ENCODE measurements at places on chromosomes 13 and 19.

DNA sequence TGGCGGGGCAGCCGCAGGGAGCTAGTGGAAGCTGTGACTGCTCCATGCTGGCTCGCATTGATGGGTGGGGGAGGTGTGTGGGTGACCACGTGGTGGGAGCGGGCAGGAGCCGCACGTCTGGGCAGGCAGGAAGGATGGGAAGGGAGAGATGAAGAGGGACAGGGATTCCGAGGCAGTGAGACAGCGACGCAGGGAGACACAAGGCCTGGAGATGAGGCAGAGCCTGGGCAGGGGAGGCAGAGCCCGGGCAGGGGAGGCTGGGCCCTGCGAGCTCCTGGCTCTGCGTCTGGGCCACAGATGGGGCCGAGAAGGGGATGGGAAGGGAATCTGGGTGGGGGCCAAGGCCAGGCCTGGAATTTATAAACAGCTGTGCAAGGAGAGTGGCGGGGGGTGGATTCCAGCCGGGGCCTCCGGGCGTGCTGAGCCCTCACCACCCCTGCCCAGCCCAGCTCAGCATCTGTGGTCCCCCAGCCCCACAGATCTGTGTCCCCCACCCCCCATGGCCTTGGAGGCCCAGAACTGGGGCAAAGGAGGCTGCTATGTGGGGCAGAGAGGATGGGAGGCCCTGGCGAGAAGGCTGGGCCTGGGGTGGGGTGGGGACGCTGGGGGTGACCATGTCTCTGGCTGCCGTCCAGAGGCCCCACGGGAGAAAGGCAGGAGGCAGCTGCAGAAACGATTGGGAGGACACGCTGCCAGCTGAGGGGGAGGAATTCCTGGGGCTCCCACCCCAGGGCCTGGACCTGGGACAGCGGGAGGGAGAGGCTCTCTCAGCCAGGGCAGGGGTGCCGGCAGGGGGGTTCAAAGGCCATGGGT, 6.0 kb downstream of the EHD2 start:
- DNase-seq: peak; percentile 48

GRCh38 chr19:17944301-17944700, 11.5 kb downstream of the CCDC124 start:
- peak; percentile 66 for DNase-seq

DNA sequence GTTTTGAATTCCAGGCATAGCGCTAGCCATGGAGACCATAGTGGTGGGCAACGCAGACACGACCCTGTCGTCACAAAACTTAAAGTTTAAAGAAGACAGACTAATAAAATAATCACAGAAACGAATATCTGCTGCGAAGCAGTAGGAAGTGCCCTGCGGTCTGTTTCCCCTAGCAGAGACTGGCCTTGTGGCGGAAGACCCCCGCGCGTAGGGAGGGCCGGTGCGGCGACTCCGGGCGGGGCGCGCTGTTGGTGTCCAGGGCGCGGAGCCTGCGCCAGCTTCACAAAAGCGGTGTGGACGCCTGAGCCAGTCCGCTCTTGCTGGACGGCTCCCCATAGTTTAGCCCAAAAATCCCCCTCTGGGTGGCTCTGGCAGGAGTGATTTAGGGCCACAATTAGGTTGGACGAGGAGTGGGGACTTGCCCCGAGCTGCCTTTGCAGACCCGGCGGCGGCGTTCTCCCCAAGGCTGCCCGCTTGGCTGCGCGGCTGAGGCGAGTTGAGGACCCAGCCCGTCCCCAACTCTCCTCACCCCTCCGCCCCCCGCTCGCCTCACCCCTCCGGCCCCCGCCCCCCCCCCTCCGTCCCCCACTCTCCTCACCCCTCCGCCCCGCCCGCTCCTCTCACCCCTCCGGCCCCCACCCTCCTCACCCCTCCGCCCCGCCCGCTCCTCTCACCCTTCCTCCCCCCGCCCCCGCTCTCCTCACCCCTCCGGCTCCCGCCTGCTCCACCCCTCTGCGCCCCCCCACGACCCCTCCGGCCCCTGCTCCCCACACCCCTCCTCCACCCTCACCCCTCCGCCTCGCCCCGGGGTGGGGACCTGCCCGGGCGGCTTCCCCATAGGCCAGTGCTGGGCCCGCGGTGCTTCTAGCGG, 14.2 kb upstream of the LATS2 start:
- DNase-seq: no peak

DNA sequence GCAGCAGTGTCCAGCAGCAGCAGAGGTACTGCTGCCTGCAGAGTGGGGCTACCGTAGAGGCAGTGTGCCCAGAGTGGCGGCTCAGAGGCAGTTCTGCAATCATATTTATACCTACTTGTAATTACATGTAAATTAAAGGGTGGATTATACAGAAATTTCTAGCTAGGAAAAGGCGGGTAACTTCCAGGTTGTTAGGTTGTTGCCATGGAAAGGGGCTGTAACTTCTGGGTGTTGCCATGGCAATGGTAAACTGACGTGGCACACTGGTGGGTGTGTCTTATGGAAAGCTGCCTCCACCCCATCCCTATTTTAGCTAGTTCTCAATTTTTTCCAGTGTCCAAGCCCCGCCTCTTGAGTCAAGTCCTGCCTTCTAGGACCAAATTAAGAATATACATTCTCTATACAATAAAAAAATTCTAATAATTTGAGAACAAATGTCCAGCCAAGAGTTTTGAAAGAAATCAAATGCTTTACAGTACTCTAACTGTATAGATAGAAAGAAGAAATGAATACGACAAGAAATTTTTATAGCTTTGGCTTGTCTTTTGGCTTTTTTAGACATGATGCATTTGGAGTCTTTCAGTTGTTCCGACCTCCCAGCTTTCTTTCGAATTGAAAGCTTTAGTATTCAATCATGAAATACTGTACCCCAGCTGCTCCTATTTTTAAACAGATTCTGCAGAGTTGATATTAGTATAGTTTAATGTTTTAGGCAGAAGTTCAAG, 816.6 kb downstream of the DIAPH3 start:
- no peak for DNase-seq

DNA sequence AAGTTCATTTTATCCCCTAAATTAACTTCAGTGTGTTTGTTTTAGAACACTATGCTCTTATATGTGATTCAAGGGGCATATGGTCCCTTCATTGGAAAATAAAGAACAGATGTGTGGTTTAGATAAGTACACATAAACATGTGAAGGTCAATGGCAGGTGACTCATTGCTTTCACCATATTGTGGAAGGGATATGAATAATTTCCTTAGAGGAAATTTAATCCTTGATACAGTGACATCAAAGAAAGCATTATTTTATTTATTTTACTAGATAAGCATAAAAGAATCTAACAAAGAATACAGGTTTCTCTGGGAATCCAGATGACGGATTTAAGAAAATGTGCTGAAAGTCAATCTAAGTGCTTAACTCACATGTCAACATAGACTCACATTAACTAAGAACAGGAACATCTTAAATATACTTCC, 373.5 kb downstream of the KCTD12 start:
- no peak for DNase-seq

DNA sequence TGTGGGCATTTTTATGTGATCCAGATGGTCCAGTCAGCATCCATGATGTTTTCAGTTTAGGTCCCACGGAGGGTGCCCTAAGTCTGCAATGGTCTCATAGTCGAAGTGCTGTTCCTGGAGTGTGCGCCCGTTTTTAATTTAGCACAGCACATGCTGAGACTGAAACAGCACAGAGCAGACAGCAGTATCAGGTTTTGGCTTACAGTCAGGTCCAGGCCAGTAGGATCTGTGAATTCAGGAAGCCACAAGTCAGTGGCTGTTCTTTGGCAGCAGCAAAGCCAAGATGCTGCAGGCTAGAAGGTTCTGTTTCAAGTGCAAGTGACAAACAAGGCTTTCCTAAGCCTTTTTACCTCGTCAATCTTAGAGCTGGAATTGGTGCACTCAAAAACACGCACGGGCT, 18.3 kb downstream of the FBXO27 start:
- no peak for DNase-seq

- peak; percentile 19 for DNase-seq
These were observed 16.5 kb downstream of the SIGLEC7 start for GRCh38 chr19:51158474-51159129.

DNA sequence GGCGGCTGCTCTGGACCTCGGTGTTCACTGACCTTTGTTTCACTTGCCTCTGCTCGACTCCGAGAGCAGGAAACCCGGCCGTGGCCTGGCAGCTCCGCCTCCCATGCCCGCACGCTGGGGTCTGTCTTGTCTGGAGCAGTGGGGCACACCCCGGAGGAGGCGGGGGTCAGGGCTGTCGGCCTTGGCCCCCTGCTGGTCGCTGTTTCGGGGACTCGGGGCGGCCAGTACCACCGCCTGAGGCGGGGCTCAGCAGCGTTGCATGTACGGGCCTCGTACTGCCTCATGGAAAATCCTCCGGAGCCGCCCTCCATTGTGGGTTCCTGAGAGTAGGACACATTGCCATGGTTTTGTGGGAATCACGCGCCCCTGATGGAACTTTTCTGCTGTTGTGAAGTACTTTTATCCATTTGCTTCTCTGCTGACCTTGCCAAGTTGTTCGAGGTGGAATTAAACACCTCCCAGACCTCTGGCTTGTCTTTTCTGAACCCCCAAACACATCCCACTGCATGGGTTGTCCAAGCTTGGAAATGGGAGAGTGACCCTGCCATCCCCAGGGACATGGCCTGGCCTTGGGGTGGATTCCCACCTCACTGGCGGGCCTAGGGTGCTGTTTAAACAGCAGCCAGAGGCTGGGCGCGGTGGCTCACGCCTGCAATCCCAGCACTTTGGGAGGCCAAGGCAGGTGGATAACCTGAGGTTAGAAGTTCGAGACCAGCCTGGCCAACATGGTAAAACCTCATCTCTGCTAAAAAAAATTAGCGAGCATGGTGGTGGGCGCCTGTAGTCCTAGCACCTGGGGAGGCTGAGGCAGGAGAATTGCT, 5.5 kb upstream of the NDUFS7 start:
- DNase-seq: no peak

DNA sequence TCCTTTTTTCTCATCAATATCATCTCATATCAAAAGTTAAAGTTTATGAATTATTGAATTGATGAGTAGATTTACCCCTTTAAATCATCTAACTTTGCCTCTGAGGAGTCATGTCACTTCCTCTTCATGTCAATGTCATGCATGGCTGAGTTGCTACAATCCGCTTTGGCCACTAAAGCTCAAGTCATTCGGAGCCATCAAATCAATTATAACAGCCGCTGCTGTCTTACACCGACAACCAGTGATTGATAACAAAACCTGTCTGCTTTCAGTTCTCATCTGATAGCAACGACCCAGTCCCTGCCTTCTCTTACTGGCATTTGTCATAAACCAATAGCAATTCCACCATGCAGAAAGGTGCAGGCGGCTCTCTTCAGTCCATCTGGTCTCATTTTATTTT, 429.3 kb downstream of the DIAPH3 start:
- DNase-seq: no peak
